ENCODE measurements at places on chromosomes 5 and 9.
A peak's percentile ranks its signal among the peaks of the same experiment; 100 is the strongest.

DNA sequence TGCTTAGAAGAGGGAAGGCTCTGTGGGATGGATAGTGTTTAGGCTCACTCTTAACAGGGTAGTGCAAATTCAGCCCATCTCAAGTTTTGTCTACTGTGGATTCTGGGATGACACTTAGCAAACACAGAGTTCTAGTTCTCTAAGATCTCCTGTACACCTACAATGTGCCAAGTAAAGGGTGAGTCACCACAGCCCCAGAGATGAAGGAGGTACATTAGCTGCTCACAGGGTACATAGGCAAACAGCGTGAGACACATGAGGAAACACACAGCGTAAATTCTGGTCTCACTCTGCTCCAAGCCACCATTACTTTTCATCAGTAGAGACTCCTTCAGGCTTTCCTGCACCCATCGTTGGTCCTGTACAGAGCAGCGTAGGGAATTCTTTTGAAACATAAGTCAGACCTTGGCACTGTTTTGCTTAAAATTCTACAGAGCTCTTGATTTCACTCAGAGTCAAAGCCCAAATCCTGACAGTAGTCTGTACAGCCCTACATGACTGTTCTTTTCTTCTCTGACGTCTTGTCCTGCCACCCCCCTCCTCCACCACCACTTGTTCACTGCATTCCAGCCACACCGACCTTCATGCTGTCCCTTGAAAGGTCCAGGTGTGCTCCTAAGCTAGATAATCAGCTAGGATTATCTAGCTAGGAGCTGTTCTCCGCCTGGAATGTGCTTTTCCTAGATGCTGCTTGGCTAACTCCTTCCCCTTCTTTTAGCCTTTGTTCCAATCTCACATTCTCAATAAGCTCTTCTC lies 8.7 kb downstream of the ASTN2 start:
- no peak for DNase-seq

DNA sequence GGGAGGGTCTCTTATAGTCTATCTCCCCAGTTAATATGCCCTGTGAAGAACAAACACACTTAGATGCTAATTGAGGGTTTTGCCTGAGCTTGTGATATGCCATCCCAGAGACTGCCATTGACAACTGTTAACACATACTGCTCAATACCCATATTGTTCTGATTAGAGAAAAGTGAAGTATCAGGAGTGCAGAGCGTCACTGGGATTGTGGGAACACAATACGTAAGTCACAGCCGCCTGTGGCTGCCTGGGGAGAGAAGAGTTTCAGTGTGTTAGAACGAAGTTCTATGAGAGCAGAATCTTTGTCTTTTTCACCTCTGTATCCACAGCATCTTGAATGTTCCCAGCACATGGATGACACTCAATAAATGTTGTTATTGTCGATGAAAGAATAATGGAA lies 110.2 kb downstream of the MEF2C start:
- no peak for DNase-seq

GRCh38 chr5:146193285-146193684 lies 10.1 kb upstream of the RBM27 start:
- no peak for DNase-seq

DNA sequence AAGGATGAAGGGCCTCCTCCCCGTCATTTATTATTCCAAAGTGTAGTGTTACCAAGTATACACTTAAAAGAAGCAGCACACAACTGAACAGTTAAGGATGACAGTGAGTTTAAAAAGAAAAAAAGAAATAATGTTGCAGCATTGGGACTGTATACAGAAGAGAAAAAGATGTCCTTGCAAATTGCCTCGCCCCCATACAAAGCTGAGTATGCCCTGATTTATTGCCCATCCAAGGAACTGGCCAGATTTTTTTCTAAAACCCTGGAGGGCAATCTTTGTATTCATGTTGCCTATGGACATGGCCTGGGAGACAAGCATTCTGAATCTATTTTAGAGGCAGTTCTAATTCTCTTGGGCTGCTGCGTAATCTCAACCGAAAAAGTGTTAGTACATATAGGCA lies 182.7 kb upstream of the NR4A3 start:
- DNase-seq = no peak

DNA sequence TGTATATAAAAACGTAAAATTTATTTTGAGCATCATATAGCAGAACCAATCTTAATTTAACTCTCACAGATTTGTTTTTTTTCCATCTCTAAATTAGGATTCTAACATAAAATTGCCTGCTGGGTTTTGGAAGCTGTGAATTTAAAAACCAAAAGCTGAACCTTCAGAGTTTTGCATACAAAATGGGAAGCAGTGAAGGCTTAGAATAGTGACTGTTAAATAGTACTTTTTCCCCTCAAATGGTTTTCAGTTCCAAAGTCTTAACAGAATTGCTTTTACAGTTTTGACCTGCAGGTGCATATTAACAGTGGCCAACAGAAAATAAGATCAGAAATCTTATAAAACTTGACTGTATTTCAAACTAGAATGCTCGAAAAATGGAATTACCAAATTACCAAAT lies 55.1 kb upstream of the LVRN start:
- no peak for DNase-seq

- no peak for DNase-seq
These were observed 34.4 kb upstream of the SSBP2 start for GRCh38 chr5:81785322-81785721.

- DNase-seq = peak; percentile 35
These were observed 125.9 kb downstream of the APBA1 start for GRCh38 chr9:69546265-69546664.

- no peak for DNase-seq
These were observed 98.9 kb downstream of the LIX1 start for GRCh38 chr5:97043511-97043910.

GRCh38 chr5:160547872-160548271 lies 126.2 kb downstream of the PTTG1 start:
- DNase-seq = no peak

DNA sequence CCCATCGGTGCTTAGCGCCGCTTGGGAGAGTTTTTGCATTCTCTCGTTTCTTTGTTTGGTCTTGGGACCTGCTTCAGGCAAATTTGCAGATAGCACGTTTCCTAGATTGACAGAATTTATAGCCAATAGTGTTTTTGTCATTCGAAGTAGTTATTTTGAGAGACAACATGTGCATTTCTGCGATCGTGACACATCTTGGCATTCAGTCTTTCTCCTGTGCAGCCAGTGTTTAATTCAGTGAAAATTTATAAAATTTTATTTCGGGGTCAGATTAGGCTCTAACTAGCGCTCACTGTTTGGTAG lies 830 bp downstream of the PRRC1 start:
- peak; percentile 22 for DNase-seq

GRCh38 chr9:110846215-110846614 lies 177.6 kb downstream of the MUSK start:
- DNase-seq = no peak

DNA sequence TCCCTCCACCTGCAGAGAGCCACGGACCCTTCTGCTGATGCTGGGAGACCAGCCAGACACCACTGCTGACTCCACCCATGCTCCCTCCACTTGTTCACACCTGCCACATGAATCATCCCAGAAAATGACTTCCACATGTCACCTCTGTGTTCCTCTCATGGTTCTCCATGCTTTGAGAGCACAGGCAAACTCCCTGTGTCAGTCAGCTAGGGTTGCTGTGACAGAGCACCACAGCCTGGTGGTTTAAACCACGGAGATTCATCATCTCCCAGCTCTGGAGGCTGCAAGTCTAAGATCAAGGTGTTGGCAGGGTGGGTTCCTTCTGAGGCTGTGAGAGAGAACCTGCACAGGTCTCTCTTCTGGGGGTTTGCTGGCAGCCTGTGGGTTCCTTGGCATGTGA lies 381.4 kb downstream of the GADD45G start:
- no peak for DNase-seq

DNA sequence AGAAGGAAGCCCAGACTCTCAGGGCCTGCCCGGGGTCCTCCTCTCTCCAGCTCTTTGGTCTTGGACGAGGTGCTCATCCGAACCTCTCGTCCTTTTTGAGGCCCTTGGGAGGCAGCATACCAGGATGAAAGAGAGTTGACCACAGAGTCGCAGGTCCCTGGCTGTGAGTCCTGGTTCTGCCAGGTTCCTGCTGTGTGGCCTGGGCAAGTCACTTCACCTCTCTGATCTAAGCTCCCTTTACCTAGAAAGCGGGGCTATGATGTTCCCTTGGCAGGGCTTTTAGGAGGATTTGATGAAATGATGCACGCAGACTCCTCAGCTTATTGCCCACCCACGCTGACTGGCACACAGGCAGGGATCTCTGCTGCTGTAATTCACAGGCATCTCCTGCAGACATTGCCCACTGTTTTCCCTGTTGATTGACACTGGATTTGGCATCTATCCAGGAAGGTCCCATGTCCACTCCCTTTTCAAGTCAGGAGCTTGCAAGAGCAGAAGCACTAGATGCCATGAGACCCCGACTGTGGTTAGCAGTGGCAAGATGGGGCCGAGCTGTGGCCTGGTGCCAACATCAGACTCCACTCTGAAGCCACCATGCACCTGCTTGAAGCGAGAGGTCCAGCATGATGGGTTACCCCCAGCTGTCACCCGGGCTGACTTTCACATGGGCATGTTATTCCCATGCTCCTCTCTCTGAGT lies 71.5 kb downstream of the MACROH2A1 start:
- no peak for DNase-seq

GRCh38 chr5:67333171-67333570 lies 136.6 kb upstream of the CD180 start:
- no peak for DNase-seq

GRCh38 chr5:74839229-74839628 lies 27.0 kb downstream of the FAM169A start:
- DNase-seq = no peak

GRCh38 chr5:1467341-1468246 lies 22.4 kb upstream of the SLC6A3 start:
- DNase-seq = no peak

DNA sequence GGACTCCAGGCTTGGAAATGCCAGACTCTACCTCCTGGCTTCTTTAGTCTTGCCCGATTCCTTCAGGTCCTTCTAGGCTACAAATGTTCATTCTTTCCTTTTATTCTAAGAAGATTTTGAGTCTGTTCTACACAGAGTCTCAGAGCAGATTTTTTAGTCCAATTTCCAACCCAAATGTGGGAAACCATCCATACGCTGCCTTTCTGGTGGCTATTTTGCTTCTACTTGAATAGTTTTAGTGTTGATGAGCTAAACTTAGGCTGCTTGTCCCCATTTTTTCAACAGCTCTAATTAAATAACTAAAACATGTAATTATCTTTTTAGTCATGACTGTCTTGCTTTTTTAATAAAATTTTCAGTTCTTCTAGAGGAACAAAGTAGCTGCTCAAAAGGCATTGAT lies 112.4 kb upstream of the KLF9 start:
- no peak for DNase-seq

- DNase-seq = no peak
These were observed 344.5 kb downstream of the ACTL7B start for GRCh38 chr9:108511307-108511706.

- peak; percentile 72 for DNase-seq
These were observed 893.5 kb upstream of the NUDT12 start for GRCh38 chr5:104456122-104456521.

GRCh38 chr9:7245976-7246580 lies 488.3 kb downstream of the KDM4C start:
- no peak for DNase-seq

GRCh38 chr5:6729386-6730310 lies 16.4 kb downstream of the TENT4A start:
- no peak for DNase-seq

- no peak for DNase-seq
These were observed 2265.3 kb upstream of the C9orf72 start for GRCh38 chr9:29838491-29839020.
